Activated CD4-positive, alpha-beta T cell treated with anti-CD3 and anti-CD28 coated beads for 48 hours (primary cell): ENCODE measurements at places on chromosomes 1 and 21.

- no peak for DNase-seq
Measured at GRCh38 chr21:36773995-36774394, 75.1 kb downstream of the SIM2 start.

GRCh38 chr1:153742411-153743142, 14.7 kb downstream of the INTS3 start:
- DNase-seq = no peak

DNA sequence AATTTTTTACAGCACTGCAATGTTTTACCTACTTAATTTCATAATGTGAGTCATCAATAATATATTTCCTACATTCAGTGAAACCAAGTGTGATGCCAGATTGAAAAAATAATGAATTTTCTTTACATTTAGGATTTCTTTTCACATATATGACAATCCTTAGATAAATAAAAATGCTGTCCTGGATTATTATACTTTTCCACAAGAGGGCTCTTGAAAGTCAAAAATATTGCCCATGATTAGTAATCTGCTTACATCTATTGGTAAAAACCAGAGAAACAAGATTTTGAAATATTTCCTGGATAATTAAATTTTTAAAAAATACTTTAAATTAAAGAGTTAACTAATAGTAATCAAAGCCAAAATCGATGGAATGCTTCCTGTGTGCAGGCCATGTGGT, 86.8 kb upstream of the PLPPR4 start:
- DNase-seq = no peak

DNA sequence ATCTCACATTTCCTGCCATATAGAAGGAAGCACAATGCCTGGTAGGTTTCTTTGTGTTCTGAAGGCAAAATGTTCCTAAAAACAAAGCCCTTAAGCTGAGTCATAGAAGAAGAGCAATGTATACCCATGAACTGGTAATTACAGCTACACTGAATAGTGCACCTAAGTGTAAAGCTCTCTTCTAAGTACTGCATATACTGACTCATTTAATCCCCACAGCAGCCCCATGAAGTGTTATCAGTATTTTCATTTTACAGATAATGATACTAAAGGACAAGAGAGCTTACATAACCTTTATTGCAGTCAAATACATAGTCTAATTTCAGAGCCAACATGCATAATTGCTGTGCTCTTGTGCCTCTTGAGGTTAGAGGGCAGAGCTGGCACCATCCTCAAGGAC, 239.9 kb downstream of the DPYD start:
- no peak for DNase-seq

DNA sequence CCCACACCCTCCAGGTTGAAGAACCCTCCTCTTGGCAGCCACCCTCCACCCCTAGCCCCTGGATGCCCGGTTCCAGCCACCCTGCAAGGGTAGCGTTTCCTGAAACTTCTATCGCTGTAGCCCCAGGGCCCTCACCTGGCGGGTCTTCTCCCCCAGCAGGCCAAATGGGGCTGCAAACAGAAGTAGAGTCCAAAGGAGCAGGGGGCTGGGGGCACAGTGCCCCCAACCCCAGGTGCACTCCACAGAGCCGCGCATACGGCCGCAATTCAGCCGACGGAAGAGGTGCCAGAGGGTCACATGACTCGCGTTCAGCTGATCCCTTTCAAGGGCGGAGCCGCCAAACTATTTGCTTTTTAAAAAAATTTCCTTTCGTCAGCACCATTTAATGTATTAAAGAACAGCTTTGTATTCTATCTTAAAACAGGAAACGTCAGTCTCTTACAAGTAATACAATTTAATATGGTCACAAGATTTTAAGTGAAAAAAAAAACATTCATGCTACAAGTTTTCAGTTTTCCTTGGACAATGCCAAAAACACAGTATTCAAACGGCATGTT, at the start of gene GLMP:
Gene GLMP, minus strand, starts transcription at position 289 of the 557 bp plus-strand sequence. Its CDS starts 34 bp downstream, at position 255.
- DNase-seq = peak; percentile 67

- peak; percentile 83 for DNase-seq
Measured at GRCh38 chr1:225962440-225962975, 21.5 kb upstream of the LEFTY2 start.

GRCh38 chr1:89465201-89465600, 59.4 kb upstream of the LRRC8B start:
- DNase-seq = peak; percentile 49

DNA sequence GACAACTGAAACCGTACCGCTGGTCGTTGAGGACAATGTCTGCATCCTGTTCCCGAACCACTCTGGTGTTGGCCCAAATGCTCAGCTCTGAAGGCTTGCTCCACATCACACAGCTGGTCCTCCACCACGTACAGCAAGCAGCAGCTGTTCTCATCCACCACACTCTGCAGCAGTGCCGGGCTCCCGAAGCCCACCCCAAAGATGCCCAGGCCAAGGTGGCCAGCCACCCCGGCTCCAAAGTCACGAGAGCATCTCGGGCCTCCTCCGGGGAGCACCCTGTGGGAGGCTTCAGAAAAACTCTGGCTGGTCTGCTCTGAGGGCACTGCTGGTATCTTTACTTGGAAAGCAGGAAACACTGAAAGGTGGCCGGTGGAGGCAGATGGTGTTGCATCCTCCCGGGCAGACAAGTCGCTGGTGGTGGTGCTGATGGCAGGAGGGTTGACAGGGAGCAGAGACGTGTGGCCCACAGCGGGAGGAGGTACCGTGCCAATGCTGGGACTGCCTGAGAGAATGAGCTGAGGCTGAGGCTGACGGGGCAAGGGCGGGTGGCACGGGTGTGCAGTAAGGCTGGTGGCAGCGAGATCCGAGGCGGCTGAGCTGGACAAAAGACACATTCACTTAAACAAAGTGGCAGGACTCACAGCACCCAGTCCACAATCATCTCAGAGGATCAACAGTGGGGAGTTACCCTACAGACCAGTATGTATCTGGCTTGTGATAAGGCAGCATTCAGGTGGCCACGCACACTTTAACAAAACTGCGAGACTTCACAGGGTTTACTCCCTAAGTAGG, 6.5 kb upstream of the CCDC27 start:
- no peak for DNase-seq

- no peak for DNase-seq
Measured at GRCh38 chr1:244710474-244711062, 57.6 kb downstream of the DESI2 start.

- DNase-seq = no peak
Measured at GRCh38 chr1:64875101-64875500, 91.2 kb downstream of the JAK1 start.

- no peak for DNase-seq
Measured at GRCh38 chr1:35847935-35848565, 35.0 kb upstream of the AGO1 start.

DNA sequence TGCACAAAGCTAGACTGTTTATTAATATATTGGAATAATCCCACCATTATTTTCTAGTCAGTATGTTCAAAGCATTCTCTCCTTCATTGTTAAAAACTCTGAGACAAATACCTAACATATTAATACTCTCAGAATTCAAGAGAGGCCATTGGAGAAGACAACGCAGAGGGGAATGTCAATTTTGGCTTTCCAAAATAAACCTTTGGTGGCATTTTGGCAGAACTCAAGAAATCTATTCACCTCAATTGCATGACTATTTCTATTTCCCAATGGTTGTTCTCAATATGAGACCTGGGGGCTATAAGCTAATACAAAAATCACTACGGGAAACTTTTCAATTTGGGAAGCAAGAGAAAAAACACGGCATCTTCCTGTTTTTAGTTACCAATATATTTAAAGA, 58.5 kb downstream of the RUSC1 start:
- DNase-seq = no peak

GRCh38 chr1:98975113-98975512, 29.5 kb downstream of the PLPPR5 start:
- no peak for DNase-seq

DNA sequence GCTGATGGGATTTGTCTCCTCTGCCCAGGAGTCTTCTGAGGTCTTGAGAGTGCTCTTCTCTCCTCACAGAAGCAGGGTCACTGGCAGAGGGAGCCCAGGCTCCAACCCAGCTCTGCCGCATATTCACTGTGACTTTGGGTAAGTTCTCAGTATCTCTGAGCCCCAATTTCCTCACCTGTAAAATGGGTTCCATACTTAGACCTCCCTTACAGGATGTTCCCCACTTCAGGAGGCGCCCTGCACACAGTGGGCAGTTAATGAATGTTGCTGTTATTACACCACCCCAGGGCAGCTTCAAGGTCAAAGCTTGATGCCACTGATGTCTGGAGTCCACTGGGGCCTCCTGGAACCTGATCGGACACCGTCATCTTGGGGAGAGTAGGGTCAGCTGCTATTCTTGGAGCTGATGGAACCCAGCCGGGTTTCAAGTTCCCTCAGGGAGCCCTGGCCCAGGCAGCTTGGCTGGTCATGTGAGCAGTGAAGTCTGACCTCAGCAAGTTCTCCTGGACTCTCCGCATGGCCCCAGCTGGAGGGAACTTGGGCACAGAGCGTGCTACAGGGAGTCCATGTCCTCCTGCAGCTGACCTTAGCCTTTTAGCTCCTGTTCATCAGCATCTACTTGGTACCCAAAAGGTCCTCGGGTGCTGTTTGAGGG, 21.8 kb downstream of the COA7 start:
- DNase-seq = no peak

- DNase-seq = peak; percentile 51
Measured at GRCh38 chr1:19664453-19665185, at the start of gene HTR6. Gene HTR6 (plus strand): TSS chr1:19664875. CDS start chr1:19665754, 879 bp downstream.

DNA sequence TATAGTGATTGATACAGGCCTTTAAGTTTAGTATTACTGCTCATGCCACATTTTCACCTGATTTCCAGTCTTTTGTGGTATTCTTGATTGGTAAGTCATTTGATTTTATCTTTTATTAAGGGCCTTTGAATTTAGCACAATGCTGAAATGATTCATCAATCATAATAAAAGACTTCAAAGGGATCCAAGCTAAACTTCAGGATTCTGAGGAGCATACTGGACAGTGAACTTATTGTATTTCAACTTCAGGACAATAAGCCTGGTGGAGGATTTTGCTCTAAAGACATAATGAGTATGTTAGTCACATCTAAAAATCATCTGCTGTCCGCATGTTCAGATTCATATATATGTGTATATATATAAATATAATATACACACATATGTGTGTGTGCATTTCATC, 233.3 kb downstream of the SETD4 start:
- no peak for DNase-seq

GRCh38 chr21:28703861-28704260, 288.8 kb downstream of the LTN1 start:
- DNase-seq = no peak

- DNase-seq = no peak
Measured at GRCh38 chr1:44636688-44637598, 37.3 kb downstream of the TMEM53 start.
